Activated CD4-positive, alpha-beta memory T cell treated with anti-CD3 and anti-CD28 coated beads for 36 hours (primary cell): ENCODE measurements at places on chromosomes 2 and 18. TPM values are rescaled to one million over a fixed set of nuclear protein-coding genes. Genes with fewer than 3 reads are reported as not detected.

Gene PTPRM
- 7.0 TPM for total RNA-seq

Gene B3GNT7
- total RNA-seq, result not detected

Gene AQP12A
- total RNA-seq, result not detected

Gene ANKRD30B
- total RNA-seq, result not detected

DNA sequence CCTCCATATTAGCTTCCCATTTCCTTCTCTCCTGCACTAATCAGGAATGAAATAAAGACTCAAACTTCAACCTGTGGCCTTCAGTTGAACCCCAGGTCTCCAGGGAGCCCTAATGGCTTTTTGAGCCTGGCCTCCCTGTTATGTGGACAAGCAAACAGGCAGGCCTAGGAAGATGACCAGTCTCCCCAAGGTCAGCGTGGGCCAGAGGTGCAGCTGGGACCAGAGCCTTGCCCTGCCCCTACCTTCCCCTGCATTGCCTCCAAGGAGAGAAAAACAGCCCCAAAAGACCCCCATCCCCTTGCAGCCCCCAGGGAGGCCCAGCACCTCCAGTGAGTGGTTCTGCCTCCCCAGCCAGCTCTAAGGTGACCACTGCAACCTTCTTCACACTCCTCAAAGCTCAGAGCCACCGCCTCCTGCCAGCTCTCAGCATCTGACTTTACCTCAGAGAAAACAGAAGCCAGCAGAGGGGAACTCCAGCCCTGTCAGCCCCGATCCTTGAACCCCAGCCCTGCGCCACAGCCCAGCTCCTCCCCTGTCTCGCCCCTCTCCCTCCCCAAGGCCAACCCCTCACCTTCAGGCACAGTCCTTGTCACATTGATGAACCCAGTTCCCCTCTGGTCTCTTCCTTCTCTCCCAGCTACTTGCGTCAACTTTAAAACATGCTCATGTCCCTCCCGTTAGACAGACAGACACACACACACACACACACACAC lies 59.5 kb upstream of the ID2 start:
- no peak for DNase-seq

DNA sequence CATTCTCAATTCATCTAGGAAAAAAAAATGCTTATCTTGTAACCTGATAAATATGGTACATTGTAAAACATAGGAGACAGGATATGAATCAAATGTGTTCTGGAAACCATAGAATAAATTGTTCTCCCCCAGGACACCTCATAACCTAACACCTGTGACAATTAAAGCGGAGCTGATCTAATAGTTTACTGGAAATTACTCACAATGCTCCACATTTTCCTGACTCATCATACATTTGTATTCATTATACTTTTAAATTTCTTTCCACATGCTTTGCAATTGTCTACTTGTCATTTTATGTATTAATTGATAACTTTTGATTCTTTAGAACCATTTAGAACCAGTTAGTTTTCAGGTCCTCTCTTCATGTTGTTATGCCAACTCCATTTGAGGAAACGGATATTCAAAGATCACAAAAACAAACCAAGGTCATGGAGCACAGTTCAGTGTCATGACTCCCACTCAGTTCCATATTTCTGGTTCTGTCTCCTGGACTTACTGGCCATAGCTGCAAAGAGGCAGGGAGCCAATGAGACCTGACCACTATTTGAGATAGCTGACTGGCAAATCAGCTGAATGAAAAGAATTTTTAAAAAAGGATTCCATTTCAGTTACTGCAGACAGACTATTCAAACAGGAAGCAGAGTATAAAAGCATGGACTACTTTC lies 128.5 kb downstream of the CALCRL start:
- no peak for DNase-seq

GRCh38 chr2:150296770-150297546 lies 190.5 kb downstream of the RND3 start:
- no peak for DNase-seq

DNA sequence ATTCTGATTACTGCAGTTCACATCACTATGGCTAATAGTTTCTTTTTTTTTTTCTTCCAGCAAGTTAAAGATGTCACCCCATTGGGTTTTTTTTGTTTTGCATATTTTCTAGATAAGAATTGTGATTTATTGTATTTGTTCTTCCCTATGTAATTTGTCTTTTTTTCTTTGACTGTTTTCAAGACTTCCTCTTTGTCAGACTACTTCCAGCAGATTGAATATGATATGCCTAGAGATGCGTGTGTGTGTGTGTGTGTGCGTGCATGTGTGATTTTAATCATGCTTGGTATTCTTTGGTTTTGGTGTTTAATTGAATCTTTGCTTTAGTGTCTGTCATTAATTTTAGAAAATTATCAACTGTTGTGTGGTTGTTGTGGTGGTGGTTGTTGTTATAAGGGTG lies 166.7 kb upstream of the SLC39A10 start:
- no peak for DNase-seq
